ENCODE measurements at places on chromosomes 12 and 14. TPM values are rescaled to one million over a fixed set of nuclear protein-coding genes. Genes with fewer than 3 reads are reported as not detected.

- no peaks in the 10 kb centered on the region for H3K27me3 ChIP-seq
- H3K27ac ChIP-seq = no peak overlapping the region
- no peak for DNase-seq
- H3K36me3 ChIP-seq = peaks cover 16% of the 10 kb centered on the region
These were observed 5.7 kb downstream of the RITA1 start for GRCh38 chr12:113191227-113191626.

DNA sequence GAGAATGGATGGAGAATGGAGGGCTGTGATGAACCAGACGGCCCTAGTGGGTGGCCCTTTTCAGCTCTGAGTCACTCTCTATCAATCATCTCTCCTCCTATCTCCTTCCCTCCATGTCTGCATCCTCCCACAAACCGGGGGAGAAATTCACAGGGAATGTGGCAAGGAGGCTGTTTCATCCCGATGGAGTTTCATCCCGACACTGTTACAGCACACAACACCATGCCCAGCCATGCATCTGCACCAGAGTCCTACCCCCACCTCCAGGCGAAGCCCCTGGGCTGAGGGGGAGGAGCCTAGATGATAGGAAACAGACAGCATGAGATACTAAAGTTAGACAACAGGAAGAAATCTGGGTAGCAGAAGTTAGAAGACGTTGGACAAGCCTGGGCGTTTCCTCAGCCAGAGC is 20.8 kb downstream of the SLC8B1 start:
- no peak for DNase-seq
- no peaks in the 10 kb centered on the region for H3K27me3 ChIP-seq
- H3K4me1 ChIP-seq = no peaks in the 10 kb centered on the region
- H3K4me3 ChIP-seq = no peak overlapping the region
- peaks cover 11% of the 10 kb centered on the region for H3K36me3 ChIP-seq

The PTHLH gene
- 0.93 TPM for total RNA-seq

DNA sequence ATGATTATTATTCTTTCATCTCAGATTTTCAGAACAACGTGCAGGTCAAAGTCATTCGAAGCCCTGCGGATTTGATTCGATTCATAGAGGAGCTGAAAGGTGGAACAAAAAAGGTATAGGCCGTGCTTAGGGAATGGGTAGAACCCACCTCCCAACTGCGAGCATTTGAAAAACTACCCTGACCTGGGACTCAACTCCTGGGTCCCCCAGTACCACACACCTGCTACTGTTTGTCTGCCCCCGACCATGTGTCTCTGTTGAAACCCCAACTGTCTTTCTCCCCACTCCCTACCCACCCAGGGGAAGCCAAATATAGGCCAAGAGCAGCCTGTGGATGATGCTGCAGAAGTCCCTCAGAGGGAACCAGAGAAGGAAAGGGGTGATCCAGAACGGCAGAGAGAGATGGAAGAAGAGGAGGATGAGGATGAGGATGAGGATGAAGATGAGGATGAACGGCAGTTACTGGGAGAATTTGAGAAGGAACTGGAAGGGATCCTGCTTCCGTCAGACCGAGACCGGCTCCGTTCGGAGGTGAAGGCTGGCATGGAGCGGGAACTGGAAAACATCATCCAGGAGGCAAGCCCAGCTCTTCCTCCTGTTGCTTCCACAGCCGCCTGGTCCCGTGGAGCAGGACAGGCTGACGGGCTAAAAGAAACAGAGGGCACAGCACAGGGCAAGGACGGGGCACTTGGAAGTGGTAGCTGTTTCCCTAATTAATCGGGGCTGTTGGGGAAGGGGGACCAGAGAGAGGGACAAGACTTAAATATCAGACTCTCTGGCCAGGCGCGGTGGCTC is 20.5 kb downstream of the AGAP2 start:
- no peaks in the 10 kb centered on the region for H3K4me1 ChIP-seq
- no peak overlapping the region for H3K27ac ChIP-seq
- no peak overlapping the region for H3K4me3 ChIP-seq
- DNase-seq = no peak
- H3K27me3 ChIP-seq = peaks cover 5% of the 10 kb centered on the region

GRCh38 chr12:72273499-72273837 is 1.3 kb downstream of the TRHDE start:
- H3K27me3 ChIP-seq = peaks cover 61% of the 10 kb centered on the region
- H3K4me3 ChIP-seq = peak overlapping the region; percentile 91
- no peaks in the 10 kb centered on the region for H3K36me3 ChIP-seq
- H3K4me1 ChIP-seq = peaks cover 27% of the 10 kb centered on the region
- DNase-seq = peak; percentile 11

GRCh38 chr14:71486279-71486678 is 445.9 kb upstream of the RGS6 start:
- peaks cover 6% of the 10 kb centered on the region for H3K4me1 ChIP-seq
- H3K27ac ChIP-seq = no peak overlapping the region
- no peak overlapping the region for H3K4me3 ChIP-seq

The RILPL1 gene
- 25.4 TPM for total RNA-seq

DNA sequence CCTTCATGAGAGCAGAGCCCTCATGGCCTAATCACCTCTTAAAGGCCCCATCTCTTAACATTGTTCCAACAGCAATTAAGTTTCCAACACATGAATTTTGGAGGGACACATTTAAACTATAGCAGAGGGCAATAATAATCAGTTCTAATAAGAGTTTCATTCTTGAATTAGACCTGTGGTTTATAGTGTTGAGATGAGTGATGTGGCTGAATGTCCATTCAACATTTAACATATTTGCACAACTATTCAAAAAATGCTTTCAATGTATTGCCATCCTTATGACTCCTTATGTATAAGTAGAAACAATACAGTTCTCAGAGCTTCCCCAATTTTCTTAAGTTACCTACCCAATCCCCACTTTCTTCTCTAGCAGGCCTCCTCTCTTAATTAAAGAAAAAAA is 21.5 kb downstream of the KLHL28 start:
- no peak overlapping the region for H3K4me3 ChIP-seq
- no peak overlapping the region for H3K27ac ChIP-seq
- H3K36me3 ChIP-seq = peaks cover 48% of the 10 kb centered on the region
- DNase-seq = no peak
- H3K4me1 ChIP-seq = no peaks in the 10 kb centered on the region

- no peak overlapping the region for H3K4me3 ChIP-seq
- peaks cover 2% of the 10 kb centered on the region for H3K4me1 ChIP-seq
- no peak overlapping the region for H3K27ac ChIP-seq
- DNase-seq = no peak
- H3K36me3 ChIP-seq = no peaks in the 10 kb centered on the region
- peaks cover 3% of the 10 kb centered on the region for H3K27me3 ChIP-seq
These were observed 8.8 kb upstream of the LRRK2 start for GRCh38 chr12:40215982-40216381.

Data from progenitor cell of endocrine pancreas (in vitro differentiated cells).